Stimulated activated CD8-positive, alpha-beta memory T cell treated with anti-CD3 and anti-CD28 coated beads, Interleukin-15, amount 100 ng/mL, for 24 hours (primary cell): ENCODE measurements at places on chromosomes 1 and 21.

DNA sequence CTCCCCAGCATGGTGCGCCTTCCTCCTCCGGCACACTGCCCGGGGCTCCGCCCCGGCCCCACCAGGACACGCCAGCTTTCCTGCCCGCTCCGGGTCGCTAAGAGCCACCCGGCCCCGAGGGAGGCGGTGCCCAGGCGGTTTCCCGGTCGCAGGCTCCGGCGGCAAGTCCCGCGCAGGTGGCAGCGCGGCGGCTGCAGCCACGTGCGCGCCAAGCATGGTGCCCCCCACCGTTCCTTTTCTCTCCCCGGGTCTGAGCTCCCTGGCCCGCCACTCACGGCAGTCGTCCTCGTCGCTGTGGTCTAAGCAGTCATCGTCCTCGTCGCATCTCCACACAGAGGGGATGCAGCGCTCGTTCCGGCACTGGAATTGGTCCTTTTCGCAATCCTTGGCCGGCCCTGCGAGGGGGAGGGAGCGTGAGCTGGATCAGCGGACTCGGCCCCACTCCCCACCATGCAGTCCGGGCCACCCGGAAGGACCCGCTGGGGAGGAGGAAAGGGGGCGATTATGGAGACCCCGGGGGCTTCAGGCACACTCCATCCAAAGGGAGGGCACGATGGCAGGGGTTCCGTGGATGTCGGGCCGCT is 1.2 kb downstream of the LRP8 start:
- DNase-seq = no peak

DNA sequence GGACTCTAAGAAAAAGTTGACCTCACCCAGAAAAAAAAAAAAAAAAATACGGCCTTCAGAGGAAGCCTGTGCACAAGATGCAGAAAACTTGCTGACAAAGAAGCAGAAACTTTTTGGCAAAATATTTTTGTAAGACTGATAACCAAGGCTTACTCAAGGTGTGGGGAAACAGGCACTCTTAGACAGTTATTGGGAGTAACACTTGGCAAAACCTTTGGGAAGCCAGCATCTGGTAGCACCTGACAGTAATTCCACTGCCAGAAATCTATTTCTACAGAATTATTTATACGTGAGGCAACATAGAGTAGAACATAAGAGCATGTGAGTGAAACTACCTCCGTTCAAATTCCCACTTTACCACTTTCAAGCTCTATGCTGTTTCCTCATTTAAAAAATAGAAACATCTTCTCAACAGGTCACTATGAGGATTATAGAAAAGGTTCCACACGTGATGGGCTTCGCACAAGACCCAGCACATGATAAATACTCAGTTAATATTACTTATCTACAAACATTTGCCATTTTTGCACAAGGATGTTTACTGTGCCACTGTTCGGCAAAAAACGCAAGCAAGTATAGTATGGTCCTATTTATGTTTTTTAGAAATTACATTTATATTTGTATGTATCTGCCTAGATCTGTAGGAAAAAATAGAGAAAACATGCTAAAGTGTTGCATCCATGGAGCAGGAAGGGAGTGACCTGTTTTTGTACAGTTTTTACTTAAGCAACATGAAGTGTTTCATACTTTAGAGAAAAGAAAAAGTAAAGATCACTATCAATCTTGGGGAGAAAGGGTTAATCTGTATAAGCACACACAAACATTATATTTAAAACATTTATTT is 22.2 kb downstream of the MRPL39 start:
- no peak for DNase-seq

GRCh38 chr21:31005019-31005418 is 33.3 kb downstream of the KRTAP19-8 start:
- no peak for DNase-seq

GRCh38 chr1:6207075-6207885 is 1.4 kb downstream of the RNF207 start:
- DNase-seq = no peak

DNA sequence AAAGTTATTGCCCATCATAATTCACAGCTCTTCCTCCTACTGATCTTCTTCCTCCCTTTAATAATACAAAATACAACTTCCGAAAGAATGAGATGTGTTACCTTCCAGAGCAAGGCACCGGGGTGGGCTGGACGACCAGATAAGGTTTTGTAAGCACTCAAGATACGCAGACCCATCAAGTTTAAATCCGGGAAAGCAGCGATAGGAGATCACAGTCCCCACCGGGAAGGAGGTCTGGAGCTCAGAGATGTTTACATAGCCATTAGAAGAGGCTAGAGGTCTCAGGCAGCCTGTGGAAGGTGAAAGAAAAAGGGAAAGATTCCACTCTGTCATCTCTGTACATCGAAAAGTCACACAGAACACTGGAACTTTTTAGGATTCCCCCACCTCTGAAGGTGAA is 99.4 kb downstream of the SUSD4 start:
- no peak for DNase-seq

DNA sequence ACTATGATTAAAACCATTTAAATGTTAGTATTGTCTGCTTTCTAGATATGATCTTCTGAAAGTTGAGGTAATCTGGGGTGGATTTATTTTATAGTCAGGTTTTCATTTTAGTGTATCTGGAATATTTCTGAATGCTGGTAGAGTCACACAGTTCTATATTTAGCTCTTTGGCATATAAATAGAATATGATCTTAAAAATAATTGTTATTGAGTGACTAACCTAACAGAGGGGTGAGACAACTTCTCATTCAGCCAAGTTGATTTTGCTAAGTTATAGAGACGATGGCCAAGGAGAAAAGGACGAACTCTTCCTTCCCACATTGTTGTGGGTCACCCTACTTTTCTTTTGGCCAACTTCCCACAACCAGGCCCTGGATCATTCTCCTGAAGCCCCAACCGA is 7.2 kb upstream of the MT1HL1 start:
- no peak for DNase-seq

- no peak for DNase-seq
Measured at GRCh38 chr1:60483509-60483908, 409.9 kb upstream of the C1orf87 start.

DNA sequence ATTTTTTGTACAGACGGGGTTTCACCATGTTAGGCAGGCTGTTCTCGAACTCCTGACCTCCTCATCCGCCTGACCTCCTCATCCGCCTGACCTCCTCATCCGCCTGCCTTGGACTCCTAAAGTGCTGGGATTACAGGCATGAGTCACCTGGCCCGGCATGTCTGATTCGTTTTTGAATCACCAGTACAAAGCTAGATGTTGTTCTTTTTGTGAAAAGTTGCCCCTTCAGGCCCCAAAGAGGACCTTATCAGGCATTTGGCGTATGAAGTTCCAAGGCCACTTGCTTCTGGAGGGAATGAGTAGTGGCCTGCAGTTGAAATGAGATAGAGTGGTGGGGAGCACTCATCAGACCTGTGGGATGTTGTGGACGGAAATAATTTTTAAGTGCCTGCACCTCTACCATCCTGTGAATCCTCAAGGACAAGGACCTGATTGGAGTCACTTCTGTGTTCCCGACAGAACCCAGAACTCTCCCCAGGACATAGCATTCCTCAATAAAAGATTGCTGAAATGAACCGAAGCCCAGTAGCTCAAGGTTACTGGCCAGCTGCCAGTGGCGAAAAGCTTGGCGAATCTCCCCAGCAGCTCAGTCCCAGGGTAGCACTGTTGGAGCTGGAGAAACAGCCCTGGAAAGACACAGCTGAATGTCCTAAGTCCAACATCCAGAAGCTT is 50.1 kb downstream of the NDUFS5 start:
- DNase-seq = no peak

DNA sequence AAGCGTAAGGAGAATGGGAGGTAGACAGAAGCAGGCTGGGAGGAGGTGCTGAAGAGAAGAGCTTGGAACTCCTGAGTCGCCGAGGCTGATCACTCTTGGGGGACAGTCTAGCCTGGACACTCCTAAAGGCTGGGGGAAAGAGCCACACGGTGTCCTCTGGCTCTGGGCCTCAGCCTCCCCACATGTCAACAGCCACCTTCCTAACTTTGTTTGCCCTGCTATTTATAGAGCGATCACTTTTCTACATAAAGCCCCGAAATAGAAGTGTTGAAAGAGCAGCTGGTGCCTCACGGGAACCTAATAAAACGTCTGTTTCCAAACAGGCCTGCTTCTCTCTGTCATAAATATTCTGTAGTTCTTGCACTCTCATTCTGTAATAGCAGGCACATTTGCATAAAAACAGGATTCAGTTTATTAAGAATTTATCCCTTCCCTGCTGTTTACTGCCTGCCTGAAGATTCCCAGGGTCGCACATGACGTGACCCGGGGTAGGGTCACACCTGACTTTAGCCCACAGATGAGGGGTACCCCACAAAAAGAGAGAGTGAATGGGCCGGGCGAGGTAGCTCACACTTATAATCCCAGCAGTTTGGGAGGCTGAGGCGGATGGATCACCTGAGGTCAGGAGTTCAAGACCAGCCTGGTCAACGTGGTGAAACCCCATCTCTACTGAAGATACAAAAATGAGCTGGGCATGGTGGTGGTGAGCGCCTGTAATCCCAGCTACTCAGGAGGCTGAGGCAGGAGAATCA is 212.5 kb downstream of the TOMM20 start:
- no peak for DNase-seq

- DNase-seq = no peak
Measured at GRCh38 chr1:97277891-97278654, 556.5 kb downstream of the PTBP2 start.

GRCh38 chr1:96710708-96711477 is 10.7 kb upstream of the PTBP2 start:
- no peak for DNase-seq

DNA sequence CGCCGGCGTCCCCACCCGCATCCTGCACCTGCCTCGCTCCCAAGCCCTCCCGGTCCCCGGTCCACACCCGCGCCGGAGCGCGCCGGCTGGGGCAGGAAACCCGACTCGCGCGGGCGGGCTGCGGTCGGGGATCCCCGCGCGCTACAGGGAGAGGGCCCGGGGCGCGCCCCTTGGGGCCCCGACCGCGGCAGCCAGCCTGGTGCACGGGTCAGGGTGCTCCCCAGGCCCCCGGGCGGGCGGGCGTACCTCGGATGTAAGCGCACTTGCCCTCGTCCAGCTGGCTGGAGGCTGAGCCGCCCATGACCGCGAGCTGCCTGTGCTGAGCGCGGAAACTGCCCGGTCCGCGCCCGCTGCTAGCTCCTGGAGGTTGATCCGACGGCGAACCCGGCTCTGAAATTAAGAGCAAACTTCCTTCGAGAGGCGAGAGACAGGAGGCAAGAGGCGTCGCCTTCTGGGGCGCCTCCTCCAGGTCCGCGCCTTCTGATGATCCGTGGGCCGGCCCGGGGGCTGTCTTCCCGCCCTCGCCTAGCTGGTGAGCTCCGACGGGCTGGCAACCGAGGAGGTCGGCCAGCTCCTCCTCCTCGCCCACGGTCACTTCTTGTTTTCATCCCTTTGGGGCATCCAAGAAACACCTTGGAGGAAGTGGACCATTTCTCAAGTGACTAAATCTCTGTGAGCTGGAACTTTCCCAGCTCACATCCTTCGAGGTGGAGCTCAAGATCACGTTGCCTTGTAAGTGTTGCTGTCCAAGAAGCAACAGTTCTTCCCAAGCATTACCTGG is at the start of gene NIBAN1:
Gene NIBAN1 (minus strand): TSS at position 453 of the 781 bp plus-strand sequence. CDS start 152 bp downstream, at position 301.
- peak; percentile 21 for DNase-seq

- no peak for DNase-seq
Measured at GRCh38 chr1:110617116-110617515, 11.0 kb upstream of the KCNA2 start.

DNA sequence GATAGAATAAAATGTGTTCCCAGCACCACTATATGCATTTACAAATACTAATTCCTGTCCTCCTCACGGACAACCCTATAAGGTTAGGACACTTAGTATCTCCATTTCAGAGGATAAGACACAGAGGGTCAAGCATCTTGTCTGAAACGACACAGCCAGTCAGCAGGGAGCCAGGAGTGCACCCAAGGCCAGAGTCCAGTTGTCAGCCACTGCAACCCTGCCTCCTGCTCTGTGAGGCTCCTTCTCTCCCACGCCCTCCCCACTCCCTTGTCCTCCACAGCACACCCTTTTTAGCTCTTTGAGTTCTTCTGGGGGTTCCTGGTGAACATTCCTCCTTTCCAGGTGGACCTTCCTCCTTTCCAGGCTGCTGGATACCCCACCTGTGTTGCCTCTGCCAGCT is 119.0 kb upstream of the TNR start:
- no peak for DNase-seq

- DNase-seq = no peak
Measured at GRCh38 chr1:162753998-162754585, 36.4 kb upstream of the HSD17B7 start.

DNA sequence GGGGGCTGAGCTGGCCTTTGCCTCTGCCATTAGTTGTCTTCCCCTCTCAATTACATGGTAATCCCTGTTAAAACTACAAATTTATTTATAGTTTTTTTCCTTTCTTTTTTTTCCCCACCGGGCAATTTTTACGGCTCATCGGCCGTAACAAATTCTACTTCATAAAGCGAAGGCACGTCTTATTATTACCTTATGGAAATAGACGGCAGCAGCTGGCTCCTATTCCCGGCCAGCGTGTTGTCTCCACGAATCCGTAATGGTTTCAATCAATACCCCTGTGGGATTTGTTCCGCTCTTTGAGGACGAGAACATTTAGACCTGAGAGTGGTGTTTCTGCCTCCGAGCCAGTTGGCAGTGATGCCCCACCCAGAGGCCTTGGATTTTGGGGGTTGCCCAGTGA is 52.4 kb upstream of the IGSF21 start:
- DNase-seq = no peak

DNA sequence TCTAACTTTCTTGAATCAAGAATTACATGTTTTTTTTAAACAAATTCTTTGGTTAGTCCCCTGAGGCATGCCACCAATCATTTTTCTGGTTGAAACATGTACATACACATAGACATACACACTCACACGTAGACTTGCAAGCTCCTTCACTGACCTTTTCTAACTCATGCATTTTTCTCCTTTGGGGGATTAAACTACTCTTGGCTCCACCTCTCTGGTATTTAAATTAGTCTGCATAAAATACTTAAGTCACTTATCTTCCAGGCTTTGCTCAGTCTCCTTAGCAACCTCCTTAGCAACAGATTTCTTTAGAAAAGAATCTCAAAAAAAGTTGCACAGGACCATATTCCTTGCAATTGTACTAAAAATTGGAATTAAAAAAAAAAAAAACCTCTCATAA is 440.9 kb upstream of the LRRC7 start:
- no peak for DNase-seq

DNA sequence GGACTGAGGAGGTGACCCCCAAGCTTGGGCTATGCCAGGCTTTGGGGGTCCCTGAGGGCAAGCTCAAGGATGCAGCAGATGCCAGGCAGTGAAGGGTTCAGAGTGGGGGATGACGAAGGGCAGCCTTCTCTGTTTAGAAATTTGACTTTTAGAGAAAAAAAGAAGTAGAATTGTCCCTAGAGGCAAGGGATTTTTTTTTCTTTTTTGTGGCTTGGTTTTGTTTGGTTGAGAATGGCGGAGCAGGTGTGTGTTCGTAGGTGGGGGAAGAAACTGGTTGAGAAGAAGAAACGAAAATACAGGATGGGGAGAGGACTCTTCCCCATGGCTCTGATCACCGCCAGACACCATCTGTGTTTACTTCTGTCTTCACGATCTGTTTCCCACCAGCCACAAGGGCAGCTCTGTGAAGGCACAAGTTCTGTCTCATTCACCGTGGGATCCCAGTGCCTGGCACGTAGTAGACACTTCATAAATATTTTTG is 8.2 kb downstream of the PLA2G5 start:
- no peak for DNase-seq

GRCh38 chr1:245901037-245901436 is 606.0 kb downstream of the SMYD3 start:
- DNase-seq = no peak
